Stimulated activated CD4-positive, alpha-beta T cell treated with anti-CD3 and anti-CD28 coated beads, Interleukin-1b, Interleukin-23, amount 100 ng/mL, for 24 hours (primary cell): ENCODE measurements at places on chromosomes 4 and X.

DNA sequence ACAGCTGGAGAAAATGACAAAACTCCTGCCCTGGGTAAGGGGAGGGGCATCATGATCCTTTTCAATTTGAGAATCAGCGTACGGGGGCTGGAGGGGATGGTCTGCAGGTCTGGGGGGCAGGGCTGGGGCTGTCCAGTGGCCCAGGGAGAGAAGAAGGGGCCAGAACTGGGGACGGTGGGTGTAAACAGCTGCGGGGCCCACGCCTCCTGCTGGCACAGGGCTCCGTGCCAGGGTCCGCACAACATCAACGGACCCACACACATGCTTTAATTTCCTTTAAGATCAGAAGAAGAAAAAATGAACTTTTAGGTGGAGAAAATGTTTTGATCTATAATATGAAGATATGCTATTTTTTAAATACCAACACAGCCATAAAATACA, 52.1 kb downstream of the PSAPL1 start:
- DNase-seq, result no peak

- no peak for DNase-seq
Observed at GRCh38 chrX:19981947-19982346, 8.9 kb downstream of the BCLAF3 start.

- no peak for DNase-seq
Observed at GRCh38 chrX:44017676-44018075, 44.5 kb upstream of the NDP start.

- DNase-seq, result no peak
Observed at GRCh38 chr4:137678796-137679195, 146.5 kb upstream of the PCDH18 start.

GRCh38 chr4:100836929-100837328, 319.1 kb upstream of the EMCN start:
- DNase-seq, result no peak

GRCh38 chrX:9196961-9197640, 163.2 kb upstream of the FAM9B start:
- DNase-seq, result no peak

DNA sequence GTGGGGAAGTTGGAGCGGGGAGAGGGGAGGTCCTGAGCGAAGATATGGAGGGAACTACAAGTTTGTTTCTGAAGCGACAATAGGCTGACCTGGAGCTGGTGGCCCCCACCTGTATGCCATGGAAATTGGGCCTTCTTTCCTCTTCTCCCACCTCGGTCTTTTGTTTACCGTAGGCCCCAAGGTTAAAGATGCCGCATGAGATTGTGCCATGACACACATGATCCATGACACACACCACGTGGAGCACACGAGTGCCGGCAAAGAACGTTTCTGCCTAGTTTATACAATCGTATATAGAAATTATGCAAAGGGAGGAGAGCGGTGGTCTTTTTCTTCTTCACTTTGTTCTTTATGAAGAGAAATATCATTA, 408 bp downstream of the TMEM33 start:
- DNase-seq, result peak; percentile 14

- no peak for DNase-seq
Observed at GRCh38 chrX:22165732-22166457, 106.8 kb upstream of the CBLL2 start.

DNA sequence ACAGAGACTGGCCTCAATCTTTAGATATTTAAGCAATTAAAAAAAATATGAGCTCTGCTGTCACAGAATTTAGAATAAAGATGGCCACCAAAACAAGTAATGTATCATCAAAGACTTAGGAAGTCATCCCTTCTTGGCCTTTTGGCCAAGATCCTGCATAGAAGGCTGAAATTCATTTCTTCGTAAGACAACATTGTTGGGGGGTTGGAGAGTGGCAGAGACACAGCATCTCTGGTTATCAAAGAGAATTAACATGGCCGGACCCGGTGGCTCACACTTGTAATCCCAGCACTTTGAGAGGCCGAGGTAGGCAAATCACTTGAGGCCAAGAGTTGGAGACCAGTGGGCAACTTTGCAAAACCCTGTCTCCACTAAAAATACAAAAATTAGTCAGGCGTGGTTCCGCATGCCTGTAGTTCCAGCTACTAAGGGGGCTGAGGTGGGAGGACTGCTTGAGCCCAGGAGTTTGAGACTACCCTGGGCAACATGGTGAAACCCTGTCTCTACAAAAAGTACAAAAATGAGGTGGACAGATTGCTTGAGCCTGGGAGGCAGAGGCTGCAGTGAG, 4.0 kb downstream of the PPM1K start:
- no peak for DNase-seq

DNA sequence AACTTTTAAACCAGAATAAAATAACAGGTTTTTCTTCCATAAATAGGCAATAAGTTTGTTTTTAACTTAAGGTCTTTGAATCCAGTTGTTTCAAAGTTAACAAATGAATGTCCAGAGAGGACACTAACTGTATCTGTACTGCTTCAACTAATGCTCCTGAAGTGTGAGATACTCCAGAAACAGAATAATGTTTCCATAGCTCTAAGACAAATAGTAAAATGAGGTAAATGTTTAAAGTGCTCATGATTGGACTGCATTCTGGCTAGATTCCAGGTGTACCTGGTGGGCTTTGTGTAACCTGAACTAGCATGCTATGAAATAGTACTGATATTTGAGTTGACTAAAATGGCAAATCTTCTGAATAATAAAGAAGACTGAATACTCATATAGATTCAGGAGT, 51.7 kb downstream of the METTL14 start:
- no peak for DNase-seq

DNA sequence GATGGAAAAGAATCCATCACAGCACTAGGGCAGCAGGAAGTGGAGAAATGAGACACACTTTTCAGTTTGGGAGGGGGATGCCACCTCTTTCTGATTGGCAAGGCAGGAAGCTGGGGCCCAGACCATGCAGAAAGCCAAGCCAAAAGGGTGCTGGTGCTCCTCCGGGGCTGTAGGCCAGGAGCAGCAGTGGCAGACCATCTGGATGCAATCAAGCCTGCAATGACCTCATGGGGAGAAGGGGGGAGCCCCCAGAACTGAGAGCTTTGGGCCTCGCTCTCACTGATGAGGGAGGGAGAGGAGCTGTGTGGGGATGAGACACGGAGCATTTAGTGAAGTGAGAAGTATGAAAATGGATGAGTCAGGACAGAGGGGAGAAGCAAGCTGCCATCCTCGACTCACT, 141.3 kb upstream of the NALF2 start:
- DNase-seq, result no peak

- no peak for DNase-seq
Observed at GRCh38 chrX:44456685-44457084, 86.0 kb downstream of the FUNDC1 start.

DNA sequence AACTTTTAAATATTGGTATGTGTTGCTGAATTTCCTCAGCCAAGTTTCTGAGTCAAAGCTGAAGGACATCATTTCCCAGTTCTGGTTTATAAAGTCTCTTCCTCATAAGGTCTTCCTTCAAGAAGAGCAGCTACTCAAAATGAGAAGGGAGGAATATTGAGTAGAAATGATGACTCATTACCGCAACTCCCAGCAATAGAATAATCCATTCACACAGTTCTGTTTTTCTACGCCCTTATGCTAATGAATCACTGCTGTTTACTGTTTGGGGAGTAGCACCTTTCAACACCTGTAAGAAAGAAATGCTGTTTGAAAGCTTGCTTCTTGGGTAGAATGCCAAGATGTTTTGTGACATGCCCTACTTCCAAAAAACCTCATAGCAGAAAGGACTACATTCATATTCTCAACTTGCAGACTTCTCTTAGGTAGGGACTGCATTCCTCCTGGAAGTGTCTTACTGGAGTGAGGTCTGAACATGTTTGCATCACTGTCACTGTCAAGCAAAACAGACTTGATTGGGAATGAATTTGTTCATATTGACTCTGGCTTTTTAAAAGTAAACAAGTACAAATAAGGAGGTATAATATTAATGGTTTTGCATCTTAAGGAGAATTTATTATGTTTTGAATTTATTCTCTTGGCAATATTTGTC, 147.2 kb upstream of the BANK1 start:
- DNase-seq, result no peak

GRCh38 chrX:76172325-76172893, 453 bp upstream of the PBDC1 start:
- DNase-seq, result no peak

GRCh38 chrX:101744085-101744484, 84.4 kb upstream of the ARMCX2 start:
- no peak for DNase-seq

GRCh38 chrX:55240788-55241340, 20.7 kb downstream of the PAGE5 start:
- DNase-seq, result no peak

DNA sequence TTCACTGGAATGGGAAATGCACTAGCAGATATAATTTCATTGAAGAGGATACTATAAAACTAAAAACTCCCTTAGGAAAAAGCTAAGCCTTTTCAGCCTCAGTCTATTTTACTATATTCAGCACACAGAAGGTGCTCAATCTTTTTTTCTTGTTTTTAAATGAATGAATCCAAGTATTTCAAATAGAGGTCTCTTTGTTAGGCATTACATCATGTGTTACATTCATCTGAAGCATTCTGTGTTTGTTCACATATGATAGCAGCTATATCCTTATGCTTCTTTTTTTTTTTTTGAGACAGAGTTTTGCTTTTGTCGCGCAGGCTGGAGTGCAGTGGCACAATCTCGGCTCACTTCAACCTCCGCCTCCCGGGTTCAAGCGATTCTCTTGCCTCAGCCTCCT, 278.4 kb downstream of the CAMK2D start:
- DNase-seq, result no peak

DNA sequence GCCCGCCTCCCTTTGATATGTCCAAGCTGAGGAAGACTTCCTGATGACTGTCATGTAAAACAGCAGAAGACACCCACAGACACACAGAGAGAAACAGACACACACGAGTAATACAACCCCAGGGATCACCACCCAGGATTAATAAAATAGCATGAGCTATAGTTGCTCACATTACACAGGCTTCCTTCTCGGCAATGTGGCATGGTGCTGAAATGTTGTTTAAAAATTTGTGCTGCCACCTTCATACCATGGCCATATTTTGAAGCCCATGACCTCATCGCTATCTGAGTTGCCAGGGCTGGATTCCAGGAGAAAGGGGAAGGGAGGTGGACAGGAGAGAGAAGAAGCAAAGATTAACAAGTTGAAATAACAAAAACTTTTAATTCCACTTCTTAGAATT, 111.7 kb downstream of the SYNPO2 start:
- no peak for DNase-seq

DNA sequence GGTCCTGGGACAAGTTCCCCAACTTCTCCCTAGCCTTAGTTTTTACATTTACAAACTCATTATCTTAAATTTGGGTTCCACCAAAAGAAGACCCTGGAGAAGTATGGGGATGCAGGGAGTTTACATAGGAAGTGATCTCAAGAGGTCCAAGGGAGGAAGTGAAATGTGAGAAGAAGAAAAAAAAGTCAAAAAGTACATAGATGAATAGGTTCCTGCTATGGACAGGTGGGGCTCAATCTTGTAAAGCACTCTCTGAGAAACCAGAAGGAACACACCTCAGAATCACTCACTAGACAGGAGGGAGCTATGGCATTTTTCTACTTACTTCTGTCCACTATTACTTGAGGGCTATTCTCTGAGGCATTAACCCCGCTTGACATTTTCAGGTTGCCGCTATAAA, 56.6 kb downstream of the ARHGAP6 start:
- DNase-seq, result no peak

DNA sequence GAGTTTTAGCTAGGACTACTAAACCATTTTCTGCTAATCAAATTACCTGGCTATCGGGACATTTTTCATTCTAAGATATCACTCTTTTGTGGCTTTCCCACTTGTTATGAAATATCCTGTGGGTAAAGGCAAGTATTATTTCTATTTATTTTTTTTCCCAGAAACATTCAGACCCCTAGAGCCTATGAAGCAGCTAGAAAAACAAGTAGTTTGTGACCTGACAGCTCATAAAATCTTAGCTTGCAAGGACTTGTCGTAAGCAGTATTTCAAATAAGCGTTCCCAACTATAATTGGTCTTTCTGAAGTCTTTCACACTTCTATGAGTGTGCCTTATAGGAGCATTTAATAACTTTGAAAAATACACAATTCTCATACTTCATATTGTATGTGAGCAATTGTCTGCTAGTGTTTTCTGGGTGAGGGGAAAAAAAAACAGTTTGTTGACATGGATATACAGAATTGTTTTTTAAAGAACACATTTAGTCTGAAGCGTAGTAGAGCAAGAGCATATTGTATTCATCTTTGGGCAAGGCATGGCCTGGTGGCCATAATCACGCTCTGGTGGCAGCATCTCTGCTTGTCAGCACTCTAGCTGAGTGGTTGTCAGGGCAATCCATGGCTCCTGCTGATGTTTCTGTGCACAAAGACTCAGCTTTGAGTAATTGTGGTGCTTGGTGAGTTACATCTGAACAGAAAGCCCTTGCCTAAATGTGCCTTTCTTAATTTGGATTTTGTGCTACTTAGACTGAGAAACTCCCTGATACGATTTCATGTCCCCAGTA, 2.6 kb downstream of the MCUB start:
- DNase-seq, result no peak

- DNase-seq, result no peak
Observed at GRCh38 chr4:150546286-150546685, 35.7 kb upstream of the MAB21L2 start.

DNA sequence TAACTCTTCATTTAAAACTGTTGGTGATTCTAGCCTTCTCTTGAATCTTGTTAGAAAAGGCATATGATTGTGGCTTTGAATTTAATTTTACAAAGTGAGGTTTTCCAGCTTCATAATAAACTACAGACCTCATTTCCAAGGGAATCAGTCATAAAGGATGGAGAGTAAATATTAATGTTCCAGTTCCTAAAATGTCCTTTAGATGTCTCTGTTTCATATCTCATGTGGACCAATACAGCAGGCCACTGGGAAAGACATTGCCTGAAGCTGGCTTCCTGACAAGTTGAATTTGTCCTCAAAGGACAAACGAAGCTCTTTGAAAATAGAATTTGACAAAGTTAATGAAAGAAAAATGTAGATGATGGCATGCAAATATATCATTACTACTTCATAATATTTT, 125.4 kb downstream of the ZNF330 start:
- DNase-seq, result no peak

GRCh38 chrX:143082537-143082936, 56.8 kb downstream of the SPANXN4 start:
- no peak for DNase-seq

DNA sequence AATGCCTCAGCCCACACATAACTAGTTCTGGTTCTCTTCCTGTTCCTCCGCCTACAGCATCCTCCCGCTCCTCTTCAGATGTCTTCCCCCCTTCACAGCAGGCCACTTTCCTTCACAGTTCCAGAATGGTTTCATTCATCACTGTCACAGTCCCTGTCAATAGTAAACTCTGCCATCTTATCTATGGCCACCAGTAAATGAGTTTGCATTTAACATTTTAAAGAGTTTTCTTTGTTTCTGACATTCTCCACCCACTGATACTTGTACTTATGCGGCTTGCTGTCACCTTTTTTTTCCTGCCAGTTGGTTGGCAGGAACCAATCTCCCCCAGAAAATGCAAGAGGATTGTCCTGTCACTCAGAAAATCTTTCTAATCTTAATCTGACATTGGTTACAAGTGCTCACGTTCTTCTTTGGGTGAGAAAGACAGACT, 114.1 kb downstream of the GLUD2 start:
- DNase-seq, result no peak

GRCh38 chr4:165380805-165381204, 2.0 kb downstream of the CPE start:
- no peak for DNase-seq

GRCh38 chr4:87049508-87049907, 114.7 kb downstream of the AFF1 start:
- no peak for DNase-seq

GRCh38 chr4:95000076-95000648, 242.4 kb downstream of the BMPR1B start:
- DNase-seq, result no peak
